ENCODE measurements at places on chromosomes 16 and 17.

- no peak for DNase-seq
Measured at GRCh38 chr17:10754861-10755591, 25.2 kb upstream of the TMEM220 start.

DNA sequence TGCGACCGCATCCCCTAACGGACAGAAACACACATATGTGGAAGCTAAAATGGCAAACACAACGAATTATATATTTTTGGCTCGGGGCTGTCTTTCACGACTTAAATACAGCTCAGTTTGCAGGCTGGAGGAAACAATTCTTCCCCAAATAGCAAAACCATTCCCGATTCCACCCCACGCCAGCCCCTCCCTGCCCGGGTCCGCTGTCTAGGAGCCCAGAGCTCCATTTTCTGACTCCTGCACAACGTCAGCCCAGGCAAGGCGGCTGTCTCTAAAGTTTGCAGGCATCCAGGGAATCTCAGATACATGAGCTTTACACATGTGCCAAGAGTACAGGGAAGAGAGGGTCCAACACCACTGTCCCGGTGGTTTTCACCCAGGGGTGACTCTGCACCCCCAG lies 110.5 kb downstream of the ADCY9 start:
- DNase-seq = no peak

DNA sequence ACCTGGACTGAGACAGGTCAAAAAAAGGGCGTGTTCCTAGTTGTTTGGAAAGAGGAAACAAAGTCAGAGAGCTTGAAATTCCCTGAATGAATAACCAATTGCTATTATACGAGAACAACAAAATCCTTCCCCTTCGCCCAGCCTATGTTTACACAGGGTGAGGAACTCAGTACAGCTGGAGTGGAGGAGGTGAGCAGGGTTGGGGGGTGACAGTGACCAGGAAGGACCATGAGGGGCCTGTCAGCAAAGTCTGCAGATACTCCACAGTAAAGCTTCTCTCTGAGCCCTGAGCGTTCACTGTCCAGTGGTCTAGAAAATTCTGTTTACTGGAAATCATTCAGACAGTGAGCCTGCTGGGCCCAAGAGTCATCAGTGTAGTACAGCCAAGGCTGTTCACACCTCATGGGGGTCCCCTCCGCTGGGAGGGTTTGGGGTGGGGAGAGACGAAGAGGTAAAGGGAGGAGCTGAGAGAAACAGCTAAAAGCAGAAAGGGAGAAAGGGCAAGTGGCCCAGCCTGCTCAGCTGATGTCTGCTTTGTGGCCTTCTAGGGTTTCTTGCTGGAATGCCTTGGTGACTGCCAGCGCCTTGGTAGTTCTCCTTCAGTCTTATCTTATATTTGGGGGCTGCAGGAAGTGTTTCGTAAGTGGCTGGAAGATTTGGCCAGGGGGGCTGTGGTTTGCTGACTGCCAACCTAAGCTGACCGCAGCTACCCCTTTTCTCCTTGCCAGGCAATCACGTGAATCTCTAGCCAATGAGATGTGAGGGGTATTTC lies 5.7 kb downstream of the DUSP3 start:
- no peak for DNase-seq

GRCh38 chr17:58809564-58809936 lies 53.9 kb downstream of the PPM1E start:
- DNase-seq = no peak

DNA sequence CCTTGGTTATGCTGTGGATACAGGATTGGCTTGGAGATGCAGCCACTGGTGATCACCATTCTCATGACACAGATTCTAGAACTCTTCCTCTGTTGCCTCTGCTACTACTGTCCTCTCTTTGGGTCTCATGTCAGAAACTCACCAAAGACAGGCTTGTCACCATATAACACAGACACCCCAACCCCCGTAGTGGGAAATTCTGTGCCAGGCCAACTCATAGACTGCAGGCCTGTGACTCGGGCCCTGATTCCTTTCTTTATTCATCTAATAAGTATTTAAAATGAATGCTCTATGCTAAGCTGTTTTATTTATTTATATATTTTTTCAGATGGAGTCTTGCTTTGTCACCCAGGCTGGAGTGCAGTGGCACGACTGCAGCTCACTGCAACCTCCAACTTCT lies 9.5 kb downstream of the CYB5D2 start:
- no peak for DNase-seq

DNA sequence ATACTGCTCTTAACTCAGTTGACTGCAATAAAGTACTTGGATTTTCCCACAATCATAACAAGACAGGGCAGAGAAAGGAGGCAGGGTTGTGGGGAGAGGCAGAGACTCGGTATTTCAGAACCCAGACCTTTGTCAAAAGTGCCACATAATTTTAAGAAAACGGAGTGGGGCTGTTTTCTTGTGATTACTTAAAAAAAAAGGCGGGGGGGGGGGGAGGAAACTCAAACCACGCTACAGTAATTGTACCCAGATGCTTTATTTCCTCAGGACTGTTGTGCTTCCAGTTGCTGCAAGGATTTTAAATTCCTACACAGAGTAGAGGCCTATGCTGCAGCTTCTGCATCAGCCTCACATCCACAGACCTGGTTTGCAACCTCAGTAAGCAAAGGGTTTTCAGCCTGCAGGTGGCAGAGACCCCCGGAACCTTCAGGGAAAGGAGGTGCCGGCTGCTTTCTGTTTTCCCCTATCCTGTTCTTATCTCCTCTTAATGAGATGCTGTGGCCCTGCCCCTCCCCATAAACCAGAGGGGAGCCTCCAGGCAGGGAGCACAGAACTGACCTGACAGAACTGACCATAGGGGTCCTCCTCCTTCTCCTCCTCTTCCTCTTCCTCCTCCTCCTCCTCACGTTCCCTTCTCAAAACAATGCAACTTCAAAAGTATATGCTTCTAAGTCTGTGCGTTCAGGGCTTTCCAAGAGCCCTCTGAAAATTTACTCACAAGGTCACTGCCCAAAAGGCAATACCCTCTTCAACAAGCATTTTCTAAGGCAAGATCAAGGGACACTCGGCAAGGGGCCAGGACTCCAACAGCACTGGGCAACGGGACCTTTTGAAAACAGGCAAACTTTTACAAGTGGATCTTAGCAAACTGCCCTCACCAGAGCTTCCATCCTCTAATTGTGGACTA lies 7.5 kb downstream of the AXIN2 start:
- no peak for DNase-seq

DNA sequence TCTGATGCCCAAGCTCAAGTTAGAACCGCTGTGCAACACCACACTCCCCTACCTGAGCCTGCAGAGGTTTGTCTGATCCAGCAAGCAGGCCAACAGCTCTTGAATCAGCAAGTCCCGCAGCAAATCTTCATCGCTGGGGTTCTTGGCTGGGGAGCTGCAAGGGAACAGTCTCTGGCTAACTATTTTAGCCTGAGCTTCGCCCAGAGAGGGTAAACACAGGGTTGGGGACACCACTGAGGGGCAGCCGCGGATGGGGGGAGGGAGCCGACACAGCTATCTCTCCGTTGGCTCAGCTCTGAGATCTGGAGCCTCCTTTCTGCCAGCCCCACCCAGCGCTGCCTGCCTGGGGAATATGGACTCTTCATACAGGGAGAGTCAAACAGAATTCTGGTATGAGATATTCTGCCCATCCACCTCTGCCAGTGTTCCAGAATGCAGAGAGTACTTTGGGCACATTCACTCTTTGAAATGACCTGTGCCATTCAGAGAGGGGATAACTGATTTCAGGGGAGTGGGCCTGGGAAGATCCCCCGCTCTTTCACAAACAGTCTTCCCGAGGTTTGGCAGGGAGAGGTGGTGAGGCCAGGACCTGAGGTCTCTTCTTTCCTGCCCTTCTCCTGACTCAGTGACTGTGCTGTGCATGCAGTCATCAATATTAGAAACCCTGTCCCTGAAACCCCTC lies 7.4 kb downstream of the GIP start:
- DNase-seq = no peak

GRCh38 chr16:28534542-28535373 lies 4.0 kb downstream of the NUPR1 start:
- no peak for DNase-seq

- no peak for DNase-seq
Measured at GRCh38 chr16:87806641-87807546, 41.1 kb upstream of the KLHDC4 start.

DNA sequence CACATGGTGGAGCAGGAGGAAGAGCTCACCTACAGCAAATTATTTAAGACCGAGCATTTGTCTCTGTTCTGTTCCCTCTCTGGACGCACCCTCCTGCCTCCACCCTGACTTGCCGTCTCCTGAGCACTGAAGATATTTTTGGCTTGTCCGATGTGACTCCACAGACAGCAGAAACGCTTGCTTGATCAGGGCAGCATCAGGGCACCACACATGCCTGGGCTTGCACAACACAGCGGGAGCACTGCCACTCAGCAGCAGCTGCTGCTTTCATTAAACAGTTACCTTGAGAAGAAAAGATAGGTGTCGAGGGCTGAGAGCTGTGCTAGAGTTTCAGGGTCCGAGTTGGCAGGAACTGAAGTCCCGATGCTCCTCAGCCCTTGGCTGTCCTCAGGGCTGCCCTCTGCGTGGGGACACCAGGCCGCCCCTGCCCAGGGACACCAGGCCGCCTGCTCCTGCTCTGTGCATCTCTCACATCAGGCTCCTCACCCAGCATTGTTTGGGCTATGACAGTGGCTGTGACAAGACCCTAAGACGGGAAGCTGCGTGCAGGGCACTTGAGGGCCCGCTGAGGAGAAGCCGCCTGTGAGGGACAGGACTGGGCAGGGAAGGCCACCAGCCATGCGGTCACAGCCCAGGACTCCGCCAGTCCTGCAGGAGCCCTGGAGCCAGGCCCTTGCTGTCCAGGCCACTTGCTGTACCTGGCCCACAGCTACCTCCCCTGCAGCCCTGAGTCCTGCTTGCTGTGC lies 21.3 kb upstream of the CDH15 start:
- DNase-seq = no peak

DNA sequence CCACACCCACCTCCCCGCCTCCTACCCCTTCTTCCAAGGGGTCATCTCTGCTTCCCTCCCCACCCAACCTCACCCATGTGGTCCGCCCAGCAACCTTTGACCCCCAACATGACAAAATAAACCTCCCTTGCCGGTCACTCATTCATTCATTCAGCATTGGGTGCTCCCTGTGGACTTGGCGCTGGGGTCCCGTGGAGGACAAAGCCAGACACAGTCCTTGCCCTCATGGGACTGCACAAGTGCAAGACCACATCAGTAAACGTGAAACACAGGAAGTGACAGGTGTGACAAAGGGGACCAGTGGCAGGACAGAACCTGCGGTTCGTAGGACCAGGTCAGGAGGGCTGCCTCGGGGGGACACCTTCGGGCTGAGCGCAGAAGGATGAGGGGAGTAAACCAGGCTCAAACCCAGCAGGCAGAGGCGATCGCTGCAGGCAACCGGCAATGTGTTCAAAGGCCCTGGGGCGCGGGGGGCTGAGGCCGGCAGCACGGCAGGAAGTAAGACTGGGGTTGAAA lies 185.4 kb downstream of the SEC14L1 start:
- no peak for DNase-seq

- no peak for DNase-seq
Measured at GRCh38 chr17:79026376-79027273, 2.7 kb downstream of the C1QTNF1 start.

DNA sequence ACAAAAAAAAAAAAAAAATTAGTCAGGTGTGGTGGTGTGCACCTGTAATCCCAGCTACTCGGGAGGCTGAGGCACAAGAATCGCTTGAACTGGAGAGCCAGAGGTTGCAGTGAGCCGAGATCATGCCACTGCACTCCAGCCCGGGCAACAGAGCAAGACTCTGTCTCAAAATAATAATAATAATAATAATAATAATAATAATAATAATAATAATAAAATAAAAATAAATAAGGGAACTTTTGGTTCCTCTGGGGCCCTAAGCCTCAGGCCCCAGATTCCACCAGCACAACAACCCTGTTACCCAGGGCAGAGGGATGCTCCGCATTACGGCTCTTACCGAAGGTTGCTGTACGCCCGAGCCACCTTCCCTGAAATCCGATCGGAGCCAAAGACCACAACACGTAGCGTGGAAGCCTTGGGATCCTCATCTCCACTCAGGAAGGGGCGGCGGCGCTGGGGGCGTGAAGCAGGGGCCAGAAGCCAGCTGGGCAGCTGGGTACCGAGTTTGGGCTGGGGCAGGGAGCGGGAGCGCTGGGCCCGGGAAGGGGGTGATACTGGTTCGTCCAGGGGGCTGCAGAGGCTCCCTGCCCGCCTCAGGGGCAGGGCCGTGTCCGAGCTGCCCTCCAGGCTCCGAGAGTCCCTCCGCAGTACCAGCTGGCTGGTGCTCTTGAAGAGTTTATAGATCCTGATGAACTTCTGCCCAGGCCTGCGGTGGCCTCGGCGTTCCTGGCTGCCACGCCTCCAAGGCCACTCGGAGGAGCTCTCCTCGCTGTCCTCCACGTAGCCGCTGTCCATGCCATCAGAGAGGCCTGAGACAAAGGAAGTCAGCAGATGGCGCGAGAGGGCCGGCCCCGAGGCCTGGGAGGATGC lies 20.6 kb upstream of the PIK3R6 start:
- DNase-seq = no peak

GRCh38 chr17:32956240-32956970 lies 28.5 kb downstream of the TMEM98 start:
- no peak for DNase-seq

DNA sequence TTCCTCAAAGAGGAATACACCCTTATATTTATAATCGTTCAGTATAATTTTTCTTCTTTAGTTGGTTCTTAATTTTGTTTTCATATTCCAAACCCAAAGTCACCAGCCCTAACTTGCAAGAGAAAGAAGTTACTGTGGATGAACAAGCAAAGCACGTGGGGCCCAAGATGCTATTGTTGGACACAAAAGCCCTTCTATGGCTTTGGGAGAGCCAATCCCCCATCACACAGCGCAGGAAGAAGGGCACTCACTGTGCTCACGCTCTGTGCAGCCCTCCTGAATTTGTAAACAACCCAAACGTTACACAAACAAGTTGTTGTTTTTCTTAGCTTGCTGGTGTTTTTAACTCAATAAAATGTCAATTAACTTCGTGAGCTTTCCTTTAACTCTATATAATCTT lies 22.5 kb downstream of the SPPL2C start:
- no peak for DNase-seq

DNA sequence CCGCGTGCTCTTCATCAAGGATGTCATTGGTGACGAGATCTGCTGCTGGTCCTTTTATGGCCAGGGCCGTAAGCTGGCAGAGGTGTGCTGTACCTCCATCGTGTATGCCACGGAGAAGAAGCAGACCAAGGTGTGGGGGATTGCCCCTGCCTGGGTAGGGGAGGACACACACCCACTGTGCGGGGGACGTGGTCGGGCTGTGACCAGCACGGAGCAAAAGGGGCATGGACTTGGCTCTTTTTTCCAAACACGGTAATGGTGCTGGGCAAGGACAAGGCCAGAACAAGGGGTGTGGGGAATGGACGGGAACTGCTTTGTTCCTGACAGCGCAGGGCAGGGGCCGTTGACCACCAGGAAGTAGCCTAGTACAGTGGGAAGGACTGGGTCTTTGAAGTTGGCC lies 6.8 kb downstream of the TNFAIP1 start:
- no peak for DNase-seq

DNA sequence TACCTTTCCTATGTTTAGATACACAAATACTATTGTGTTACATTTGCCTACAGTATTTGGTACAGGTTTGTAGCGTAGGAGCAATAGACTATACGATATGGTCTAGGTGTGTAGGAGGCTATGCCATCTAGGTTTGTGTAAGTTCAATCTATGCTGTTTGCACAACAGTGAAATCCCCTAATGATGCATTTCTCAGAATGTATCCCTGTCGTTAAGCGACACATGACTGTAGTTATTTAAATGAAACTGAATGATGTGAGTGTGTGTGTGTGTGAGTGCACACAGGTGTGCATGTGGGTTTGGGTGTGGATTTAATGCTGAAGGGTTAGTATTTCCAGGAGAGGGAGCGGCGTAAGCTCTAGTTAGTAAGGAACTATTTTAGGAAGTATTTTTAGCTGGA lies 34.6 kb upstream of the SMIM36 start:
- no peak for DNase-seq
